Neural crest cell (in vitro differentiated cells): ENCODE measurements at places on chromosomes 12 and 14. TPM values are rescaled to one million over a fixed set of nuclear protein-coding genes. Genes with fewer than 3 reads are reported as not detected.

Gene SPX
- total RNA-seq, result 0.19 and 0.36 TPM in 2 replicates

Gene LRIG3
- total RNA-seq, result 24.5 and 27.7 TPM in 2 replicates

- DNase-seq, result no peak
Measured at GRCh38 chr14:74951443-74952179, 3.8 kb downstream of the PGF start.

DNA sequence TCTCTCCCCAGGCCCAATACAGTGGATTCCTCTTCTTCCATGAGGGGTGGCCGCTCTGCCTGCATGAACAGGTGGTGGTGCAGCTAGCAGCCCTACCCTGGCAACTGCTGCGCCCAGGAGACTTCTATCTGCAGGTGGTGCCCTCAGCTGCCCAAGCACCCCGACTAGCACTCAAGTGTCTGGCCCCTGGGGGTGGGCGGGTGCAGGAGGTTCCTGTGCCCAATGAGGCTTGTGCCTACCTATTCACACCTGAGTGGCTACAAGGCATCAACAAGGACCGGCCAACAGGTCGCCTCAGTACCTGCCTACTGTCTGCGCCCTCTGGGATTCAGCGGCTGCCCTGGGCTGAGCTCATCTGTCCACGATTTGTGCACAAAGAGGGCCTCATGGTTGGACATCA lies 3.8 kb downstream of the ARHGEF40 start:
- no peak for DNase-seq

DNA sequence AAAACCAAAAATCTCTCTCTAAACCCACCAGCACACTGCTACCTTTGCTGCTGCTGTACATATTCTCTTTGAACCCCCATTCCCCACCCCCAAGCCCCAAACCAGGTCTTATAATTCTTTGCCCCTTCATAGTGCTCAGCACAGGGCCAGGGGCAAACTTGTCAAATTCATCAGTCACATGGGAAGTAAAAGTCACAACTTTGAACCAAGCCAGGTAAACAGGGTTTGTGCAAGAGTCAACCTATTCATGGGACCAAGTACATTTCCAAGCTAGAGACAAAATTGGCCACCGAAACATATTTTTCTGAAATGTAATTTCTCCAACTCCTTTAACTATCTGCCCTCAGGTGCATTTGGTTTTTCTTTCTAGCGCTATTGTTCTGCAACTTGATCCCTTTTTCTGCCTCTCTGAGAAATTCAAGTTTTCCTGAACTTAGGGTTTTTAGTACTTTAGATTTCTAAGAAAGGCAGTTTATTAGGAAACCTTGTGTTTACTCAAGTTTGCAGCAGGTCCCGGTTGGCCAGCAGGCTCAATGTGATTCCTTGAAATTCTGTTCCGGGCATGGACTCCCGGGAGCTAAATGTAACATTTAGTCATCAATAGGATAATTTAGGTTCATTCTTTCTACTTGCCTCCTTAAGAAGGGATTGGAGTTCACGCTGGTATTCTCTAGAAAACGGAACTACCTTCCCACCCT lies 230.5 kb downstream of the EFCAB11 start:
- no peak for DNase-seq

DNA sequence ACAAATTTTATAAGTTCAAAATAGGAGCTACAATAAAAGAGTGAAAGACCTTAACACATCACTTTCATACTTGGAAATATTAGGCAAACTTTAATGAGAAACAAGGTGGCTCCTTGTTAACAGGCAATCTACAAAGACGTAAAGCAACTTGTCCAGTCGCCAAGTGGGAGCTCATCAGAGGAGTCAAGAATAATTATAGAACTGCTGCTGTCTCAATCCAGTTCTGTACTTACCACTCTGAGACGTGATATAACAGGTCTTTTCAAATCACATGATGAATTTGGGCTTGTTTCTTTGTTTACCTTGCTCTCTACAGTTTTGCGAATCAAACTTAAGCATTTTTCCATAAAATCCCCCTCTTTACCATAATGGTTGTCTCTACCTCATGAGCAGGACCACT lies 3.6 kb downstream of the YBX3 start:
- DNase-seq, result no peak

DNA sequence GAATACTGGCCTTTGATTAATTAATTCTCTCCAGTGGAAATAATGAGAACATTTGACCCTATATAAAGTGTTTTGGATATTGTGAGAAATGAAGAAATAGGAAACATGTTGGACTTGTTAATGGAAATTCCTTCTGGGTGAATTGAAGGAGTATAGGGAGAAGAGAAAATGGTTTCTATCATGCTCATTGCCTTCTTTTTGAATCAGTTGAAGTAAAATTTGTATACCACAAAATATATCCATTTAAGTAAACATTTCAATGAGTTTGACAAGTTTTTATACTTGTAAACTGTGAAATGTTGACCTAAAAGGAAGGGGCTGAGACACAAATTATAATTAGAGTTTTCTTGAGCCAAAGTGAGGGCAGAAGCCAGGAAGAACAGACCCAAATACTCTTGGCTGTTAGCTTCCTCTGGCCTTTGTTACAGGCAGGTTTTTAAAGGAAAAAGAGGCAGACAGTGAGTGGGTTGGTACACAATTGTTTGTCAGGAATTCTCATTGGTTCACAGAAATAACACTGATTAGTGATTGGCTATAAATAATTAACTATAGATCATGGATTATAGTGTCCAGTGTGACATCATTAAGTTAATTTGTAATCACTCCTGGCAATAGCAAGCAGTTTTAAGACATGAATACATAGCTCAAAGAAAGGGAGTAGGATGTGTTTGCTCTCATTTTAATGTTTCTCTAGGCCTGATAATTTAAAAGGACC lies 826 bp downstream of the ZNF705A start:
- no peak for DNase-seq

DNA sequence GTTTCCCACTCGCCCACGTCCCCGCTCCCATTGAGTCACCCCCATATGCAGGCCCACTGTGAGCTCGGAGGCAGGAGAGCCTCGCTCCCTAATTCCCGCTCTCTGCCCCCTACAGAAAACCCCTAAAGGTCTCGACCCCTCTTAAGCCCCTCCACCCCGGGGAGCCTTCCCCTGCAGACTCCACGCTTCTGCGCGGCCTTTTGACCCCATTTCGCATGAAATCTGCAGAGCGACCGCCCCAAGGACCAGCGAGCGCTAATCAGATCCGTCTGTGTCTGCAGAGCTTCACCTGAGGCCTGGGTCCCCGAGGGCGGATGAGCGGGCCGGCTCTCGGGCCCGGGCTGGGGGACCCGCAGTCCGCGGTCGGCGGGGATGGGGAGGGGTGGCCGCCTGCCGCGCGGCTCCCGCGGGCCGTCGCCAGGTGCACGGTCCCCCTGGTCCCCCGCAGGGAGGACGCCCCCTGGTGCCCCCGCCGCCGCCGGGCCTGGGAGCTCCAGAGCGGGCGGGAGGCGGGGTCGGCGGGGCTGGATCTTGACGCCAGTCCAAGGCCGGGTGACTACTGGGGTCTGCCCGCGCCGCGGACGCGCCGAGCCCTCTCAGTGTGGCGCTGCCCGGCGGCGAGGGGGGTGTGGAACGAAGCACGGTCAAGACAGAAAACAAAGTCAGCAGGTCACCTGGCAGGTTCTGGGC lies 10.1 kb downstream of the BMP4 start:
- no peak for DNase-seq
